ENCODE measurements at places on chromosomes 13 and 19. TPM values are rescaled to one million over a fixed set of nuclear protein-coding genes. Genes with fewer than 3 reads are reported as not detected.
A peak's percentile ranks its signal among the peaks of the same experiment; 100 is the strongest.

- H3K27me3 ChIP-seq = no peaks in the 10 kb centered on the region
- no peaks in the 10 kb centered on the region for H3K36me3 ChIP-seq
- peaks cover 31% of the 10 kb centered on the region for H3K4me1 ChIP-seq
- DNase-seq = peak; percentile 61
These were observed 559 bp upstream of the LENG9 start for GRCh38 chr19:54464044-54464629.

- H3K4me3 ChIP-seq = peak overlapping the region; percentile 68
- peak; percentile 28 for DNase-seq
- H3K36me3 ChIP-seq = no peaks in the 10 kb centered on the region
These were observed 230.5 kb upstream of the SERP2 start for GRCh38 chr13:44142941-44143665.

GRCh38 chr19:54262066-54262465 lies 5.0 kb upstream of the LILRB5 start:
- H3K4me1 ChIP-seq = no peaks in the 10 kb centered on the region
- no peak overlapping the region for H3K4me3 ChIP-seq
- DNase-seq = no peak

- H3K4me3 ChIP-seq = no peak overlapping the region
- no peaks in the 10 kb centered on the region for H3K4me1 ChIP-seq
- no peaks in the 10 kb centered on the region for H3K27me3 ChIP-seq
- H3K36me3 ChIP-seq = no peaks in the 10 kb centered on the region
- H3K27ac ChIP-seq = no peak overlapping the region
These were observed 149.1 kb downstream of the KLF12 start for GRCh38 chr13:73984949-73985691.

DNA sequence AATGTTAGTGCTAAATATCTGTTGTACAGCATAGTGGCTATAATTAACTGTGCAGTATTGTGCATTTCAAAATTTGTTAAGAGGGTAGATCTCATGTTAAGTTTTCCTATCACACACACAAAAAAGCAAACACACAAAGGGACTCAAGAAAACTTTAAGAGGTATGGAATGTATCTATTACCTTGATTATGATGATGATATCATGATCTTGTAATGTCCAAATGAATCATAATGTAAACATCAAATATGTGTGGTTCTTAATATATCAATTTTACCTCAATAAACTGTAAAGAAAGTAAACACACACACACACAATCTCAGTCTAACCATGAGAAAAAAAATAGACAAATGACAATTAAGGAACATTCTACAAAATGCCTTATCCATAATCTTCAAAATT lies 934.6 kb downstream of the SLITRK1 start:
- no peaks in the 10 kb centered on the region for H3K36me3 ChIP-seq
- no peak overlapping the region for H3K4me3 ChIP-seq
- DNase-seq = no peak

DNA sequence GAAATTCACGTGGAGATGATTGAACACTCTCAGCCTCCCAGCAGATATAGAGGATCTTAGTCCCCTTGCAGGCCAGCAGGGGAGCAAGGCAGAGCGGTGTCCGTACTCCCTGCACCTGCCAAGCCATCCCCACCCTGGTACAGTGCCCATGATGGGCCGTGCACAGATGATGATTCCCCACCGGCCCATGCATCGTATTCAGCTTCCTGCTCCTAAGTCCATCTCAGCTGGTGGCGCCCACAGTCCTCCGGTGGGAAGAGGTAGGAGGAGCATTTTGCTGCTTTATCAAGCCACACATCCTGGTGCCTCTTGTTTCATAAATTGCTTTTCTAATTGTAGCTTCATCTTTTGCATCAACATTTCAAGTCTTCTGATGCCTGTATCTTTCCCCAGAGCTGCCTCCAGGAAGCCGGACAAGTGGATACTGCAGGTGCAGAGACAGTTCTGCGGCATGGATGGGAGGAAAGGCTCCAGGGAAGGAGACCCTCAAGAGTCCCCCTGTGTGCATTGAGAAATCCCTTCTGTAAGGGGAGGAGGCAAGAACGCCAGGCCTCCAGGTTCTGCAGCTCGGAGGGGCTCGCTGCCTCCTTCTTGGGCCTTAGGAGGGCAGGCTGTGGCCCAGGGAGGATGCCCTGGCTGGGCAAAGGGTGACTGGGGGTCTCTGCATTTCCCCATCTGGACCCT lies 55.3 kb downstream of the F2RL3 start:
- no peaks in the 10 kb centered on the region for H3K4me1 ChIP-seq
- H3K4me3 ChIP-seq = no peak overlapping the region

- H3K27ac ChIP-seq = no peak overlapping the region
- H3K36me3 ChIP-seq = no peaks in the 10 kb centered on the region
- H3K4me3 ChIP-seq = no peak overlapping the region
- peaks cover 22% of the 10 kb centered on the region for H3K27me3 ChIP-seq
These were observed 3.2 kb downstream of the SYT3 start for GRCh38 chr19:50636317-50637085.

GRCh38 chr13:50152224-50152623 lies 137.0 kb downstream of the KCNRG start:
- no peaks in the 10 kb centered on the region for H3K36me3 ChIP-seq
- no peak overlapping the region for H3K27ac ChIP-seq
- peaks cover 2% of the 10 kb centered on the region for H3K4me1 ChIP-seq
- no peaks in the 10 kb centered on the region for H3K27me3 ChIP-seq
- no peak overlapping the region for H3K4me3 ChIP-seq

Gene OVOL3
- not detected for total RNA-seq

Gene SULT2A1
- not detected for total RNA-seq

Gene NLRP7
- not detected for total RNA-seq

Gene F2RL3
- total RNA-seq = 1.2 TPM

Gene CYP2F1
- total RNA-seq = not detected
